ENCODE measurements at places on chromosomes 12 and 14.

- no peak for DNase-seq
Observed at GRCh38 chr14:68966872-68967301, 12.2 kb downstream of the ACTN1 start.

DNA sequence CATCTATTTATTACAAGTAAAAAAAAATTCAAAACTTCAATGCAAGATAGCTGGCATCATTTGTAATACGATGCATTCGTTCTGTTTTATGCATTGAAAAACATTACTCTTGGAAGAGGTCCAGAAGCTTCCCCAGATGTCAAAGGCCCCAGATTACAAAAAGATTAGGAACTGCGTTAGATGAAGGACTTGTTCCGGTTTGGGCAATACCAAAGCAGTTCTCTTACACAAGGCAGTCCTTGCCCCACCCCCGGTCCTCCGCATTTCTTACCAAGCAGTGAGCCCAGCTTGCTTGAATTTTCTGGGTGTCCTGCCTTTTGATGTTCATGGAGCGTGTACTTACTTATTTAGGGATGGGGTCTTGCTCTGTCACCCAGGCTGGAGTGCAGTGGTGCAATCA is 4.8 kb upstream of the HVCN1 start:
- no peak for DNase-seq

- peak; percentile 51 for DNase-seq
Observed at GRCh38 chr14:23056145-23056955, 970 bp downstream of the CDH24 start.

DNA sequence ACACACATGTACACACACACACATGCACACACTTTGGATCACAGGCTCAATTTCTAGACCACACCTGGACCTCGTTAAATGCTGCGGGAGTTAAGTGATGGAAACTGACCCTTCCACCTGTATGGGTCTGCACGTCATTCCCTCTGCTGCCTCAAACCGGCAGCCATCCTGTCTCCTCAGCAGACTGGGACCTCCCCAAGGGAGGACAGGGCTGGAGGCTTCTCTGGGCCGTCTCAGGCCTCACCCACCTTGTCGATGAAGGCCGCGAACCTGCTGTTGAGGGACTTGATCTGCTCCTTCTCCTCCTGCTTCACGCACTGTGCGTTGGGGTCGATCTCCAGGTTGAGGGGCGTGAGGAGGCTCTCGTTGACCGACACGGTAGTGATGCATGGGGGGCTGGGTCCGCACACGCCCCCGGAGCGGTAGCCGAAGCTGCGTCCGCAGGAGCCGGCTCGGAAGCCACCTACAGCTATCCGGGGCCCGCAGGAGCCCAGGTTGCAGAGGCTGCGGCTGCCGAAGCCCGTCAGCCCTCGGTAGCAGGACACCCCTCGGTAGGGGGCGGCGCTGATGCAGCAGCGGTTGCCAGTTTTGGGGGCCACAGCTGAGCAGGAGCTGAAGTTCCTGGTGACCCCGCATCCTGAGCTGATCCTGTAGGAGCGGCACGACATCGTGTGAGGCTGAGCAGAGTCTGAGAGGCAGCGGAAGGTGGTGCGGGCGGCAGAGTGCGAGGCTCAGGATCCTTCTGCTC is at the start of gene KRT85:
TSS of gene KRT85 (minus strand) at position 744 of the 748 bp plus-strand sequence. CDS start at position 668, 76 bp downstream.
- DNase-seq: no peak

DNA sequence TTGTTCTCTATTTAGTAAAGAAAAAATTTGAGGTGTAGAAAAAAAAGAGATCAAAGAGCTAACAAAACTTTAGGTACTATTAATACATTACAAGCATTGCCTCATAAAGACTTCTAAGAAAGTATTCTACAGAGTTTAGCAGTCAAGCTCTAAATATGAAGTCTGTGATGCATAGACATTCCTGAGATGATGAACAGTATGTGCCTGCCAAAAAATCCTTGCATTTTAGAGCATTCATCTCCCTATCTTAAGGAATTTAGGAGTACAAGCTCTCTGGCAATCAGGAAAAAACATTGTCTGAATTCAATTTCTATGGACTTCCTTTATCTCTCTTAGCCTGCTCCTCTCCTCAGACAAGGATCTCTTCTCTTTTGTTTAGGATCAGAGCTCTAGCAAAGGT is 202.6 kb upstream of the LRFN5 start:
- DNase-seq: peak; percentile 10

DNA sequence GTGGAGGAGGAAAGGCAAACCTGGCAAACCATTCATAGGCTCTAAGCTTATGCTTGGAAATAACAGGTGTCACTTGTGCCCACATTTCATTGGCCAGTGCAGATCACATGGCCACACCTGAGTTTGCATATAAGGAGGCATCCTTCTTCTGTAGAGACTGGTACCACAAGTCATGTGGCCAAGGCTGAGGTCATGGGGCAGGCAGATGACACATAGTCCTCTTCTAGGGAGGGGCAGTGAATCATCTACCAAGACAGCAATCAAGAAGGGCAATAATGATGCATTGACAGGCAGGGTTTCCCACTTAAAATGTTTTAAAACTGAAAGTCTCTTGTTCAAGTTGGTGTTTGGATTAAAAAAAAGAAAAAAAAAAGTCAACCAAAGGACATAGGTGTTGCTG is 77.3 kb downstream of the DAAM1 start:
- DNase-seq: no peak

DNA sequence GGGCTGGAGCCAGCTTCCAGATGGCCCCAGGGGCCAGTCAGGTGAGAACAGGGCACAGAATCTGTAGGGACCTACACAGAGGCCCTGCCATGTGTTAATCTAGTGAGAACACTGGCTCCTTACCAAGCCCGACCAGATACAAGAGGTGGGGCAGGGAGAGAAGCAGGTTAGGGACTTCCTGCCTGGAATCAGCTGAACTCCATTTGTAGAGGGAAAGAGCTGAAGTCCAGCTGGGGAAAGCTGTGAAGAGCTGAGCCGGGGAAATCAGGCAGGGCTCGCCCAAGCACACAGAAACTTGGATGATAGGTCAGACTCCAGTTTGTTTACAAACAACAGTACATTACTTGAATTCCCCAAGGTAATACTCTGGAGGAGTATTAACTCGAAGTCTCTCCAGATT is 46.7 kb downstream of the PTGER2 start:
- DNase-seq: no peak

DNA sequence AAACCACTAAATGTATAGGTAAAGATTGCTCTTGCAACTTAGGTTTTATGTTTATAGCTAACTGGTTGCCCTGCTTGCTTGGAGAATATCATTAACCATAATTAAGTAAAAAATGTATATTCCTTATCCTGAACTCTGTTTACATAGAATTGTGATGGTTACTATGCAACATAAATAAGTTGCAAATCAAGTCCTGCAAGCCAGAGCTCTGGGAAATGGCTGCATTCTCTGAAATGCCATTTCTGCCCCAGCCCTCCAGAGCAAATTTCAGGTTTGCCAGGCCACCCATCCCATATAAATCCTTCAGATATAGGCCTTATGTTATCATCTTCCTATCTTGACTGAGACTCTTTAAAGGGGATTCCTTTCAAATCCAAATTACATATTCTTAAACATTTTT is 118.4 kb upstream of the MYF6 start:
- no peak for DNase-seq

- no peak for DNase-seq
Observed at GRCh38 chr12:105916760-105917039, 222.1 kb downstream of the NUAK1 start.

DNA sequence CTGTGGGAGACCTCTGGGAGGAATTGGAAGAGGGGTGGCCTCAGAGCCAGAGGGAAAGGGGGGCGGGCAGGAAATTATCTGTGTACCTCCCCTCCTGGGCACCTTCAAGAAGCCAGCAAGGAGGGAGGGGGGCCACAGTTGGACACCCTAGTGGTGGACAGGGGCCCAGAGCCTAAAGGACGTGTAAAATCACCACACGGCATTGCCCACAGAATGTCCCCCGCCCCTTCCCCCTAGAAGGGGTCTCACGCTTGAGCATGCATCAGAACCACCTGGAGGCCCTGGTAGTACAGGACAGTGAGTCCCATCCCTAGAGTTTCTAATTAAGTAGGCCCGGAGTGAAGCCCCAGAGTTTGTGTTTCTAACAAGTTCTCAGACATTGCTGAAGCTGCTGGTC is 8.2 kb downstream of the ENDOU start:
- no peak for DNase-seq

GRCh38 chr12:42172441-42173210 is 28.0 kb upstream of the GXYLT1 start:
- no peak for DNase-seq

DNA sequence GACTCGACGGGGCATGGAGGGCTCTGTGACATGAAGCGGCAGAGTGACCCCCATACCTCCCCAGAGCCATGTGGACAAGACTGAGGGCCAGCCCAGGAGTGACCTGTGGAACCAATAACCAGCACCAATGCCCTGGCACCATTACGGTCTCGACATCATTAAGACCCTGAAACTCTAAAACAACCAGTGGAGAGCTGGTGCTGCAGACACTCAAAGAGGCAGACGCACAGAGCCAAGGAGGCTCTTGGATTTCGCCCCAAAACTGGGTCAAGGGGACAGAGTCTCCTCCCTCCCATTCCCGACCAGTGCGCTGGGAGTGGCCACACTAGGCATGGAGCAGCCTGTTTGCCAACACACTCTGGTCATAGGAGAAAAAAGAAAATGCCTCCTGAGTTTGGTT is 41.6 kb upstream of the VASH1 start:
- DNase-seq: no peak

- DNase-seq: no peak
Observed at GRCh38 chr12:42855362-42855950, 265.9 kb upstream of the PRICKLE1 start.

DNA sequence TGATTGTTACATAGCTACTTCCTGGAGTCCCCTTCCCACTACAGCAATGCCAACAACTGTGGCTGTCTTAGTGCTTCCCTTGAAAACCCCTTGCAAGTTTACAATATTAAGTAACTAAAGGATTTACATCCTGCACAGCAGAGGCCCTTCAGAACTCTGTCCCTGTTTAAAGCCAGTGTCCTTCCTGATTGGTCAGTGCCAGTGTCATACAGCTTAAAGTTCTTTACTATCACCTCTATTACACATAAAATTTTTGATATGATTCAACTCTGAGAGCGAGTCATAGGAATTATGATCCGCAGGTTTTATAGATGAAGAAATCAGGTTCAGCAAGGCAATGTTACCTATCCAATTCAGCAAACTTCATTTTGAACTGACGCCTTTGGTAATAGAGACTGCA is 91.4 kb upstream of the ALX1 start:
- no peak for DNase-seq

GRCh38 chr14:38074081-38074480 is 133.6 kb upstream of the SSTR1 start:
- DNase-seq: no peak

GRCh38 chr12:119328111-119328510 is 6.4 kb upstream of the CCDC60 start:
- DNase-seq: no peak

- DNase-seq: no peak
Observed at GRCh38 chr12:47965581-47965980, 2.2 kb downstream of the TMEM106C start.

GRCh38 chr14:75294649-75295033 is 16.0 kb downstream of the FOS start:
- DNase-seq: no peak

DNA sequence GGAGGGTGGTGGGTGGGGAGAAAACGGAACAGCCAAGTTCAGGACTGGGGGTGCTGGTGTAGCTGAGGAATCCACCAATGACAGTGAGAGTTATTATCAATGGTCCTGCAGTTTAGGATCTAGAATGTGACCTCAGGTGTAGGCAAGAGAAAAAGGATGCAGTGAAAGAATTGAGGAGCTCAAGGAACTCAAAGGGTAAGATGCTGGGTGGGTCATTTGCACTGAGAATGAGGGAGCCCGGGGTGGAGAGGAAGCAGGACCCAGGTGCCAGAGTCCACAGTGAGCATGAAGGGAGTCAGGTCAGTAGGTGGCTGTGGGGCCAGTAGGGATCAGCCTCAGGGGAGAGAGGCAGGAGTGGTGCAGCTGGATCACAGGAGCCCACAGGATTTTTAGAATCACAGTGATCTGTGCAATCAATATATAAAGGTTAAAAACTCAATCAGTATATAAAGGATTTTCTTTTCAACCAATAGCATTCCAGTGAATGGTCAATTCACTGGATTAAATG is 3.2 kb upstream of the KRT7 start:
- no peak for DNase-seq

- DNase-seq: no peak
Observed at GRCh38 chr14:105012171-105012985, 8.5 kb downstream of the CDCA4 start.

DNA sequence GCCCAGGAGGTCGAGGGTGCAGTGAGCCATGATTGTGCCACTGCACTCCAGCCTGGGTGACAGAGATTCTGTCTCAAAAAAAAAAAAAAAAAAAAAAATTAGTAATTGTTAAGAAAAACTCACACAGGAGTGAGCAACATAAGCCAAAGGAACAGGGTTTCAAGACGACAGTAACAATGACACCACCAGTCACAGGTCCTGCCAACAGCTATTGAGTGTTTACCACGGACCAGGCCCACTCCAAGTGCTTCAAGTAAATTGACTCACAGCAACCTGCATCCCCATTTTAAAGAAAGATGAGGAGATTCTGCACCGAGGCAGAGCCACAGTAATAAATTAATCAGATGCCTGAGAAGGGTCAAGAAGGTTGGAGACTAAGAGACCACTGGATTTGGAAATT is 194.5 kb downstream of the DPF3 start:
- no peak for DNase-seq

DNA sequence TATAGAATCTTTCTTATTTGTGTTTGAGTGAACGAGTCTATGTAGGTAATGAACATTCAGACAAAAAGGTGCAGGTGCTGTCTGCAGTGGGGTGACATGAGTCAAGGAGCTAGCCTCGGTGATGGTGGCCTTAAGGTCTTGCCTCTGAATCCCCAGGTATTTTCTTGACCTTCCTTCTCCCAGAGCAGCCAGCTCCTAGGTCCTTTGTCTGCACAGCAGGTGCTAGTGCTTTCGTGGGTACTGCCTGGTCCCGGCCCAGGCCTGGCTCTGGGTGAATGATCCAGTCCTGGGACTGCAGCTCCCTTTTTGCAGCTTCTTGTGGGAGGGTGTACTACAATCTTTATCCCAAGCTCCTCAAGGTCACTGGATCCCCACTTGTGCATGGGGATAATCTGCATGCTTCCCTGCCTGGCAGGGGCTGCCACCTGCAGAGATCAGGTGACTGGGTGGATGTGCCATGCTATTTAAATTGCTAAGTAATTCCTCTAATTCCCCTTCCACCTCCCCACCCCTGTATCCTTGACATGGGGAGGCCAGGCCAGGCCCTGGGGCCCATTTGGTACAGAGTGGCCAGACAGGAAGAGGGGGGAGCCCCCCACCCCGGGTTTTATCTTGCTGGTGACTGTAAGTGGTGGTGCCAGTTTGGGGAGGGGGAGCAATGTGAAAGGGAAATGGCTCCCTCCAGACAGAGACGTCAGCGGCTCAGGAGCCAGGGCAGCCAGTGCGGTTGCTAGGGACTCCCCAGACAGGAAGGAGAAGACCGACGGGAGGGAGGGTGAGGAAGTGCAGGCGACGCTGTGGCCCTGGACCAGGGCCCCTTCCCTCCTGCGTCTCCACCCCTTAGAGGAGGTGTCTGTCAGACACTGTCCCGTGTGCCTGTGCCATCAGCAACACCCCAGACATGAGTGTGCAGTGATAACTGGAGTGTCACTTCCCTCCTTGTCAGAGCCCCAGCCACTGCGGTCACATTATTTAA is 6.7 kb downstream of the VASH1 start:
- DNase-seq: no peak

Data from fibroblast of the aortic adventitia (primary cell).